ENCODE measurements at places on chromosomes 4 and X. TPM values are rescaled to one million over a fixed set of nuclear protein-coding genes. Genes with fewer than 3 reads are reported as not detected.

POF1B gene
- under 0.01 TPM for total RNA-seq

BEND4 gene
- not detected for total RNA-seq

FUNDC1 gene
- total RNA-seq, result 13.2 TPM

TMPRSS11B gene
- not detected for total RNA-seq

ZFP92 gene
- 0.19 TPM for total RNA-seq

HERC5 gene
- 5.1 TPM for total RNA-seq

SLC10A7 gene
- total RNA-seq, result 10.7 TPM

UGT2B17 gene
- total RNA-seq, result not detected

TMEM271 gene
- not detected for total RNA-seq

SLC34A2 gene
- under 0.01 TPM for total RNA-seq

YIPF7 gene
- not detected for total RNA-seq

CCSER1 gene
- total RNA-seq, result not detected

TMEM47 gene
- 101 TPM for total RNA-seq

EVC gene
- 33.8 TPM for total RNA-seq

CLIC2 gene
- 0.85 TPM for total RNA-seq

C4orf50 gene
- under 0.01 TPM for total RNA-seq

SATL1 gene
- not detected for total RNA-seq

FBXL5 gene
- total RNA-seq, result 103 TPM

MGAT4D gene
- total RNA-seq, result not detected

EIF4E gene
- total RNA-seq, result 415 TPM

GPR173 gene
- total RNA-seq, result 2.0 TPM

NEUROG2 gene
- not detected for total RNA-seq

MEPE gene
- not detected for total RNA-seq
